Hypothalamus (tissue), 51 donors: ENCODE measurements at places on chromosomes 1 and 21.

DNA sequence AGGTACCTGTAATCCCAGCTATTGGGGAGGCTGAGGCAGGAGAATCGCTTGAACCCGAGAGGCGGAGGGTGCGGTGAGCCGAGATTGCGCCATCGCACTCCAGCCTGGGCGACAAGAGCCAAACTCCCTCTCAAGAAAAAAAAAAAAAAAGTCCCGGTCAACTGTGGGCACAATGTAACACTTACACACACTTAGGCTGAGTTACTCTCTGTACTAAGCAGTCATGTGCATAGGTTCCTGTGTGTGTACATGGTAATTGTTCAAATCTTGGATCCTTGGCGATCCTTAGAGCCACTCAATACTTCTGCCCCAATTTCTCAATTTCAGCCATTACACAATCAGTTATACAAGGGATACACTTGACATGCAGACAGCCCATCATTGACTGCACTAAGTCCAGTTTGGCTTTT, 11.6 kb downstream of the SDCCAG8 start:
- DNase-seq, result no peak

DNA sequence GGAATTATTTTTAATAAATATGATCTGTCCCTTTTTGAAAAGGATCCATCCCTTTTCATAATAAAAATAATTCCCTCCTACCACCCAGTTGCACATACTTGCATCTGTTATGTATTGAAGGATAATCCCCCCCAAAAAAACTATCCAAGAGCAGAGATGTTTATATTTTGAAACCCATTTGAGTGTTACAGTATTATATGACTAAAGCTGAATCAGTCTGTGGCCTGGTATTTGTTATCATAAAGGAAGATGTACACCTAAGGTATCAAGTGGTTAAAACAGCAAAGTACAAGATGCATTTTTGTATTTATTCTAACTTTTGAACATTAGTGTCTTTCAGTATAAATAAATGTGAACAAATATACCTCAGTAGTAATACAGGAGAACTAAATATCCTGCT, 12.7 kb upstream of the TGFB2 start:
- DNase-seq, result no peak

DNA sequence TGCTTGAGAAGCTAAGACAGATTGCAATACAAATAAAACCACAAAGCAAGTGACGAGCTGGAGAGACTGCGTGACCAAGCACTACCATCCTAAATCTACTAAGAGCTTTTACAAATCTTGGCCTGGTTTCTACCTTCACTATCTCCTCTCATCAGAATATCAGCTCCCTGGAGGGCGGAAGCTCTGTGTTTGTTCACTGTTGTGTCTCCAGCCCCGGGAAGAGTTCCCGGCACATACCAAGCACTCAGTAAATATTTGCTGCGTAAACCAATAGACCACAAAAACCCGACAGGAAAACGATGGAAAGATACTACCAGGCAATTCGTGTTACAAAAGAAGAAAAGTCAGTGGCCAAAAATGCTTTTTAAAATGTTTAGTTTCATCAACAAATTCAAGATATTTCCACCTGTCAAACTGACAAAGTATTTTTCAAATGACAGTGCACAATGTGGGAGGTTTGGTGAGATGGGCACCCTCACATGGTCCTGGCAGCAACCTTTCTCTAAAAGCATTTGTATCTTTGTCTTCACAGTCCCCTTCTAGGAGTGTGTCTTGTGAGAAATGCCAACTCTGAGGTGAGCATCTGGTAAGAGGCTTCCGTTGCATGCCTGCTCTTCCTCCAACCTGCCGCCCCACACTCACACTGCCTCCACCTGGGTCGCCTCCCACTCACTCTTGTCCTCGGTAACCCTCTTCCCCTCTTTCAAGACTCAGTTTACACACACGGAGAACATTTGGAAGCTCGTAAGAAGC, 34.7 kb downstream of the SLC1A7 start:
- DNase-seq, result no peak

DNA sequence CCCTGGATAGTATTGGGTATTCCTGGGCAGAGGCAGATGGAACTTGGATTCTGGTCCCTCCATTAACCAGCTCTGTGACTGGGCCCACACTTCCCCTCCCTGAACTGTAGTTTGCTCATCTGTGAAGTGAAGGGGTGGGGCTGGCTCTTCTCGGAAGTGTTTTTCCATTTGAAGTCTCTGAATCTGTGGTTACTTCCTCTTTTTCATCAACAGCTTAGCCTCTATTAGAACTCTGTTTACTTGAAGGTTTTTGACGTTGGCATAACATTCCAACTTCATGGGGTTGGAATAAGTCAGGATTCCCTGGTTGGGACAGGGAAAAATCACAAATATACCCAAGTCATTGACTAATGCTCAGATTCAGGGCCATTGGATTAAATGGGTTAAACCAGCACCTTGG, 3.6 kb downstream of the KIAA0040 start:
- no peak for DNase-seq
